ENCODE measurements at places on chromosomes 3 and 15. TPM values are rescaled to one million over a fixed set of nuclear protein-coding genes. Genes with fewer than 3 reads are reported as not detected.

GRCh38 chr15:39946862-39947261 is 12.9 kb downstream of the EIF2AK4 start:
- H3K4me1 ChIP-seq = no peaks in the 10 kb centered on the region
- H3K27ac ChIP-seq = no peak overlapping the region
- no peaks in the 10 kb centered on the region for H3K27me3 ChIP-seq
- no peak for DNase-seq
- H3K4me3 ChIP-seq = no peak overlapping the region

DNA sequence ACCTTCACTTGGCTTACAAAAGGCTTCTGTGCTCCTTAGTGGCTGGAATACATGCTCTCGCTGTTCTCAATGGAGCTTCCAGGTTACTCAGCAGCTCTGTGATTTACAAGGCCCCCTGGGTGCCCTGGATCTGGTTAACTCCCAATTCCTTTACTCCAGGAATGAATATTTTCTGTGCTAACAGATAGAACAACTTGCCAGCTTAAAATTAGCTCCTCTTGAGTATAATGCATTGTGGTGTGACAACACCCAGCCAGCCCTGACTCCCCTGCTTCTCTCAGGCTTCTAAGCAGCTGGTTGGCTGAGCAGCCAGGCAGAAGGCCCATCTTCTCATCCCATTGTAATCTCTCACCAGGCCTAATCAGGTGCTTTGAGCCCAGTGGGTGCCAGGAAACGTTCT is 246.4 kb downstream of the ALCAM start:
- no peak overlapping the region for H3K4me3 ChIP-seq
- no peaks in the 10 kb centered on the region for H3K4me1 ChIP-seq
- no peaks in the 10 kb centered on the region for H3K36me3 ChIP-seq
- DNase-seq = no peak

DNA sequence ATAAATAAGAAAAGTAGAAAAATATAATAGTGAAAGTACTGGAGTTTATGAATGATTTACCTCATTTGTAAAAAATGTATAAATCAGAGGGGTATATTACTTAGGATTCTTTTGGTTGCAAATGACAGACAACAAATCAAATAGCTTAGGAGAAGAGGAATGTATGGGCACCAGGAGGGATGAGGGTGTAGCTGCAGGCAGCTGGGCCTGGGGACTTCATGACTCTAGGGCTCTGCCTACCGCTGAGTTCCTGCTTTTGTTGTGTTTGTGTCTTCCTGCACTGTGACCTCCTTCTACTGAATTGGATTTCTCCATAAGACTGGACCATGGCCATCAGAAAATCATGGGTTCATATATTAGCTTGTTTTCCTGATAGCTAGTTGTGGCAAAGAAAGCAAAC is 27.9 kb upstream of the PDE8A start:
- no peak for DNase-seq
- H3K4me3 ChIP-seq = no peak overlapping the region
- no peak overlapping the region for H3K27ac ChIP-seq
- H3K36me3 ChIP-seq = no peaks in the 10 kb centered on the region

GRCh38 chr3:37510755-37511154 is 336.4 kb upstream of the LRRFIP2 start:
- H3K27me3 ChIP-seq = no peaks in the 10 kb centered on the region
- H3K4me1 ChIP-seq = peaks cover 46% of the 10 kb centered on the region
- H3K36me3 ChIP-seq = peaks cover 20% of the 10 kb centered on the region
- H3K27ac ChIP-seq = peak overlapping the region; percentile 41
- no peak for DNase-seq

DNA sequence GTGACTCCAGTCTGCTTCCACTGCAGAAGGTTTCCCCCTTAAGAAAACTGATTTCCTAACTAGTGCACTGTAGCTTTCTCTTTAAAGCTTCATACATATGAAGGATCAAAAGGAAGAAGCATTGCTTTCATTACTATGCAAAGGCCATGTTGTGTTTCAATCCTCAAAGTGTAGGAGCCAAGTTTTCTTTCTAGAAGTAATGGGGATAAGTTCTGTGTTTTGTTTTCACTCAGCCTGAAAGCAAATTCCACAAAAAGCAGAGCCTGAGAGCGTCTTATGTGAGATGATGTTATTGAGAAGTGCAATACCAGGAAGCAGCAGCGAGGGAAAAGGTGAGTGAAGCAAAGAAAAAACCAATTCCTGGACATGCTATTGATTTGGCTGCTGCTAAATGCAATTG is 99.7 kb downstream of the GMNC start:
- H3K27me3 ChIP-seq = no peaks in the 10 kb centered on the region
- H3K27ac ChIP-seq = no peak overlapping the region
- no peaks in the 10 kb centered on the region for H3K4me1 ChIP-seq
- no peak for DNase-seq

Gene CCDC9B
- total RNA-seq = 57.1 TPM

- no peaks in the 10 kb centered on the region for H3K4me1 ChIP-seq
- H3K27me3 ChIP-seq = no peaks in the 10 kb centered on the region
- no peak overlapping the region for H3K27ac ChIP-seq
Measured at GRCh38 chr3:191047930-191048329, 151.1 kb upstream of the OSTN start.

- no peak overlapping the region for H3K27ac ChIP-seq
- no peak for DNase-seq
- peaks cover 6% of the 10 kb centered on the region for H3K4me1 ChIP-seq
- no peaks in the 10 kb centered on the region for H3K27me3 ChIP-seq
- peaks cover 4% of the 10 kb centered on the region for H3K36me3 ChIP-seq
Measured at GRCh38 chr3:193680220-193680619, 87.2 kb downstream of the OPA1 start.

Gene GOLGA6A
- total RNA-seq = 0.42 TPM

GRCh38 chr3:51588724-51589123 is 50.2 kb downstream of the RAD54L2 start:
- H3K36me3 ChIP-seq = peaks cover 6% of the 10 kb centered on the region
- H3K4me1 ChIP-seq = no peaks in the 10 kb centered on the region
- H3K27me3 ChIP-seq = no peaks in the 10 kb centered on the region
- H3K4me3 ChIP-seq = no peak overlapping the region
- H3K27ac ChIP-seq = no peak overlapping the region

GRCh38 chr3:72789786-72790185 is 58.5 kb downstream of the SHQ1 start:
- no peaks in the 10 kb centered on the region for H3K27me3 ChIP-seq
- H3K36me3 ChIP-seq = no peaks in the 10 kb centered on the region
- no peak for DNase-seq
- no peak overlapping the region for H3K4me3 ChIP-seq
- no peaks in the 10 kb centered on the region for H3K4me1 ChIP-seq

- H3K36me3 ChIP-seq = no peaks in the 10 kb centered on the region
- H3K4me1 ChIP-seq = no peaks in the 10 kb centered on the region
- DNase-seq = no peak
- H3K27ac ChIP-seq = no peak overlapping the region
- no peak overlapping the region for H3K4me3 ChIP-seq
Measured at GRCh38 chr3:2061360-2061759, 37.3 kb upstream of the CNTN4 start.

Gene ABTB1
- 71.7 TPM for total RNA-seq

- no peak overlapping the region for H3K27ac ChIP-seq
- peaks cover 14% of the 10 kb centered on the region for H3K4me1 ChIP-seq
Measured at GRCh38 chr3:65177960-65178376, 490.2 kb upstream of the ADAMTS9 start.

Gene ZNF660
- 3.8 TPM for total RNA-seq

Gene PFN2
- total RNA-seq = 82.0 TPM

- H3K4me3 ChIP-seq = no peak overlapping the region
- peaks cover 31% of the 10 kb centered on the region for H3K4me1 ChIP-seq
- H3K36me3 ChIP-seq = no peaks in the 10 kb centered on the region
- H3K27me3 ChIP-seq = no peaks in the 10 kb centered on the region
- H3K27ac ChIP-seq = peak overlapping the region; percentile 62
- no peak for DNase-seq
Measured at GRCh38 chr3:157131861-157132260, 28.1 kb downstream of the CCNL1 start.

- H3K27me3 ChIP-seq = no peaks in the 10 kb centered on the region
- H3K4me1 ChIP-seq = no peaks in the 10 kb centered on the region
- no peaks in the 10 kb centered on the region for H3K36me3 ChIP-seq
- no peak overlapping the region for H3K4me3 ChIP-seq
- no peak overlapping the region for H3K27ac ChIP-seq
Measured at GRCh38 chr3:28376424-28376823, 27.8 kb upstream of the AZI2 start.

DNA sequence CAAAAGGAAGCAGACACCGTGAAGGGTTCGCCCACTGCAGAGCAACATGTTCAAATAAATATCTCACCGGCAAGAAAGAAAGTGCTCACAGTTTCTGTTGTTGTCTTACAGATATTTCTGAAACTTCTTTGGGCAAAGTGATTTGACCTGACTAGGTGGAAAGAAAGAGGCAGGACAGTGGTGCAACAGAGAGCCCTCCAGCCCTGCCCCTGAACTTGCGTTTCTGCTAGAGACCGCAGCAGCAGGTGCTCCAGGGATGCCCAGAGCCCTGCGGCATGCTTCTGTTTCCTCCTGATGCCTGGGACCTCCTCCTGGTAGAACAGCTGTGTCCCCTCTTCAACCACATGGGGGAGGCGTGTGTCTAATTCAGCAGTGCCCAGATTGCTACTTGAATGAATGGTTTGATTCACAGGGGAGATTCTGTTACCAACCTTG is 123.4 kb downstream of the ATP10A start:
- H3K27ac ChIP-seq = no peak overlapping the region
- no peak overlapping the region for H3K4me3 ChIP-seq

DNA sequence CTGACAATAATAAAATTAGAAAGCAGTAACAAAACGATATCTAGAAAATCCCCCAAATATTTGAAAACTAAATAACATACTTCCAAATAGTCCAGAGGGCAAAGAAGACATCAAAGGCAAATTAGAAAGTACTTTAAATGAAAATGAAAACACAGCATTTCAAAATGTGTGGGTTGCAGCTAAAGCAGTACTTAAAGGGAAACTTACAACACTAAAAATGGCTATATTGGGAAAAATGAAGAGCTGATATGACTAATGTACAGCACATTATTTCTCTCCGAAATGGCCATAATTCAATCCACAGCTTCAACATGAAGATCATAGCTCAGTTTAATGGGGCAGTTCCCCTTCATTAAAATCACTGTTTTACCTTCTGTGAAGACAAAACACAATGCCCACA is 71.9 kb downstream of the FBXL22 start:
- H3K27me3 ChIP-seq = no peaks in the 10 kb centered on the region
- peaks cover 39% of the 10 kb centered on the region for H3K36me3 ChIP-seq
- no peak overlapping the region for H3K4me3 ChIP-seq
- no peaks in the 10 kb centered on the region for H3K4me1 ChIP-seq
- no peak for DNase-seq

DNA sequence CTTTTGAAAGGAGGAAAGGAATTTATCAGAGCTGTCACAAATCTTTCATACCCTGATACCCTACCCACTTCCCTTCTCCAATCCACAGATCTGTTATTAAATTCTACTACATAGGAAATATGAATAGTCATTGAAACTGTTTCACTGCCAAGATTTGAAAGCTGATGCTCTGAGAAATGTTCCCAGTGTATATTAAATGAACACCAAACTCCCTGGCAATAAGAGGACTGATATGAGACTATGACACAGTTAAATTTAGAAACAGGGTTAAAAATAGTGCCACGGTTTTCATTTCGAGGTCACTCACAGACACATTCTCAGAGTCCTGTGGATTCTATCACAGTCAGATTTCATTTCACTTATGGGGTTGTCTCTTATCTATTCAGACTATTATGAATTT is 27.2 kb upstream of the GBE1 start:
- H3K27ac ChIP-seq = no peak overlapping the region
- DNase-seq = no peak
- no peaks in the 10 kb centered on the region for H3K36me3 ChIP-seq
- H3K27me3 ChIP-seq = no peaks in the 10 kb centered on the region

DNA sequence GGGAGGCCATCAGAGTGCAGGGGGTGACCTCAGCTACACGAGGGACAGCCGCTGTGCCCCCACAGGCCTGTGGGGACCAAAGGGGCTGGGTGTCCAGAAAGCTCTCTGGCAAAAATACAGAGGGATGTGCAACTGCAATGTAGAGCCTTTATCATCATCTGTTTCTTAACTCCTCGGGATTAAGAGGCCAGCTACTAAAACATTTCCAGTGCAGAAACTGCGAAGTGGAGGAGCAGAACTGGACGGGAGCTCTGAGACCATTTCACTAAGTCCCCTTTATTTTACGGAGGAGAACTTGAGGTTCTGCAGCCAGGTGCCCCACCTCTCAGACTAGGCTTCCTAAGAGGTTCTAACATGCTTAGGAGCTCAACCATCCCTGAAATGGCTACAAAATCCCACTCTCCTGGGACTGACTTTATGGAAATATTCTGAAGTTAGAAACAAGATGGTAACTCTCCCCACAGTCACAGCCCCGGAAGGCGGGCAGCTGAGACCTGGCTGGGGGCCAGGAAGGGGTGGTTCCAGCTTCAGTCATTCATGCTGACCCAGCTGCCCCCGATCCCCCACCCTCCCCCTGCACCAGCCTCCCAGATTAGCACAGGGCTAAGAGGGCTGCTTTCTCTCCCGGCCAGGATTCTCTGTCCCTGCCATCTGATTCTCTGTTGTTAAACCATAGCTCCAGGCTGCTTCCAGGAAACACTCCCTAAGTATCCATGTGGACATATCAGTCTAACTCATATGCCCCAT is 40.3 kb downstream of the UMPS start:
- DNase-seq = no peak
- H3K4me3 ChIP-seq = no peak overlapping the region
- peaks cover 33% of the 10 kb centered on the region for H3K4me1 ChIP-seq
- H3K27me3 ChIP-seq = no peaks in the 10 kb centered on the region

DNA sequence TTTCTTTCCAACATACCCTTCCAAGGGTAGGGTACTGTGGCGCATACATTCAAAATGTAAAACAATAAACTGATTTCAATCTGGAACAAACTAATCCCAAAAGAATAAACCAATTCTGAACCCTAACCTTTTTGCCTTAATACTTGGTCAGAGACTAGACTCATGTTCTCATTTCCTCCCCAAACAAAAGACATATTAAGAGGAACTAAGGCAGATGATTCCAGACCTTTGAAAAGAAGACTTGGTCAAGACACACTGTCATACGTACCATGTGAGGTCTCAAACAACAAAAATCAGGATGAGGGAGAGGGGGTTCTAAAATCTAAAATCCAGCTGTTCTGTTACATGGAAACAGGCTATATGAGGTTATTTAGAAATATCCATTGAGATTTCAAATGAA is 102.1 kb downstream of the RFTN1 start:
- no peak overlapping the region for H3K4me3 ChIP-seq
- H3K27ac ChIP-seq = no peak overlapping the region
- no peaks in the 10 kb centered on the region for H3K36me3 ChIP-seq
- no peak for DNase-seq
- H3K4me1 ChIP-seq = peaks cover 7% of the 10 kb centered on the region
- no peaks in the 10 kb centered on the region for H3K27me3 ChIP-seq
